Glutamatergic neuron (in vitro differentiated cells): ENCODE measurements at places on chromosomes 3 and 15. TPM values are rescaled to one million over a fixed set of nuclear protein-coding genes. Genes with fewer than 3 reads are reported as not detected.

GRCh38 chr3:30510596-30510995 is 95.8 kb upstream of the TGFBR2 start:
- no peak for DNase-seq

- no peak for DNase-seq
Observed at GRCh38 chr15:45884289-45884688, 249.5 kb downstream of the SQOR start.

- DNase-seq, result peak; percentile 72
Observed at GRCh38 chr3:182683453-182683852, 109.9 kb upstream of the ATP11B start.

DNA sequence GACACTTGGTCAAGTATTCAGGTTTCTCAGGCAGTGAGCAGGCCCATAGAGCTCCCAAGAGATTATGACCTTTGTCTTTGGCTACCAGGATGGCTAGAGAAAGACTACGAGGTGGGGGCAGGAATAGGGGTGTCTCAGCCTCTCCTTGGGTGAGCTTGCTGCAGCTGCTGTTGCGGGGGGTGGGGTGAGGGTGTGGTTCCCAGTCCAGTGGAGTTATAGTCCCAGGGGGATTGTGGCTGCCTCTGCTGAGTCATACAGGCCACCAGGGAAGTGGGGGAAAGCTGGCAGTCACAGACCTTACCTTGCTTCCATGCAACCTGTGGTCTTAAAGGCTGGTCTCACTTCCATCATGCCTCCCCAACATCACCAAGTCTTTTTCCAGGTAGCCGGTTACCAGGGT is 31.7 kb downstream of the ATP2C1 start:
- no peak for DNase-seq

GRCh38 chr15:39692356-39693327 is 90.0 kb downstream of the FSIP1 start:
- DNase-seq, result peak; percentile 22

RAB8B gene
- 70.4 TPM for total RNA-seq

- peak; percentile 86 for DNase-seq
Observed at GRCh38 chr15:78638658-78639314, 2.2 kb downstream of the CHRNB4 start.

- DNase-seq, result no peak
Observed at GRCh38 chr3:55724407-55724784, 237.3 kb upstream of the WNT5A start.

- DNase-seq, result peak; percentile 69
Observed at GRCh38 chr3:32296251-32297204, 58.0 kb downstream of the CMTM8 start.

DNA sequence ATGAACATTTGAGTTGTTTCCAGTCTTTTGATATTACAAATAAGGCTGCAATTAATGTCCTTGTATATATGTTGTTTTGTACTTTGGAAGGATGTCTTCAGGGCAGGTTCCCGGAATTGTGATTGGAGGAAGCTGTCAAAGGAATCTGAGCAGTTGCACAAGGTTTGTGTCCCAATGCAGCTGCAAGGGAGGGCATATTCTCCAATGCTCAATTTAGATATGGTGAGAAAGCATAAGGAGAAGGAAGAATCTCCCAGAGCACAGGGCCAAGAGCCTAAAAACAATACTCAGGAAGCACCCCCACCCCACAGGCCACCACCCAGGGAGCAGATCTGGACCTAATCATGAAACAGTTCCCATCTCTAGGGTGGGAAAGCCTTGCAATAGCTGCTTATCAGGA is 228.0 kb upstream of the LRRFIP2 start:
- no peak for DNase-seq

SIDT1 gene
- not detected for total RNA-seq

DNA sequence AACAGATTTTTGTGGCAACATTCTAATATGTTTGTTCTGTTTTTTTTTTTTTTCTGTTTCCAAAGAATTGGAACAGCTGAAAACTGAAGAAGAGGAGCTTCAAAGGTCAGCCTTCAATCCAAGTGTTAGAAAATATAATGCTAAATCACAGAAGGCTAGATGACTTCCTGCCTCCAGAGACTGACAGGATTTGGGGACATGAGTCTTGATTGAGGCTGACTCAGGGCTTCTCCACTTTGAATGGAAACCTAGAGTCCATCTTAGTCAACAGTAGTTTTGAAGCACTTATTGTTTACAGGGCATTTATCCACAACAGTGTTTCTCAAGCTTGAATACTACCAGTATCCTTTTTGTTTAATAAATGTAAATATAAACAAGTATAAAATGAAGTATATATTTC is 44.5 kb upstream of the RAD51 start:
- no peak for DNase-seq

DNA sequence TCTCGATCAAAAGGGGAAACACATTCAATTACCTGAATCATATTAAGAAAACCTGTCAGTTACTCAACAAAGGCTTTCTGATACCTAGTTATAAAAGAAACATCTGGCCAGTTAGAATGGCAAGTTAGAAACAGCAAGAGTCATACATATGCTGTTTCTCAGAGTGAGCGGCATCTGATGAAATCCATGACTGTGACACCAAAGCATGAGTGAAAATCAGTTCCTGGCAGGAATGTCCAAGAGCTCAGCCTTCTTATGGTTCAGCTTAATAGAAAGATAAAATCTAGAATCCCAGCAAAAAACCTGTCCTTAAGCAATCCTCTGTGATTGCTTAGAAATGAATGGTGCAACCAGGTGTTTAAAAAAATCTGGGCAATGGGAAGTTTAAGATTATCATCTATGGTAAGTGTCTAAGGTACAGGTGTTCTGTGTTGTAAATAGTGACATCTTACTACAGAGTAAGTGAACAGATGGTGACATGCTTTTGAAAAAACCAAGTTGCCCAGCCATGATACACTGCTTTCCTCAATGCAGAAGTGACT is 18.8 kb downstream of the B4GALT4 start:
- DNase-seq, result no peak

DNA sequence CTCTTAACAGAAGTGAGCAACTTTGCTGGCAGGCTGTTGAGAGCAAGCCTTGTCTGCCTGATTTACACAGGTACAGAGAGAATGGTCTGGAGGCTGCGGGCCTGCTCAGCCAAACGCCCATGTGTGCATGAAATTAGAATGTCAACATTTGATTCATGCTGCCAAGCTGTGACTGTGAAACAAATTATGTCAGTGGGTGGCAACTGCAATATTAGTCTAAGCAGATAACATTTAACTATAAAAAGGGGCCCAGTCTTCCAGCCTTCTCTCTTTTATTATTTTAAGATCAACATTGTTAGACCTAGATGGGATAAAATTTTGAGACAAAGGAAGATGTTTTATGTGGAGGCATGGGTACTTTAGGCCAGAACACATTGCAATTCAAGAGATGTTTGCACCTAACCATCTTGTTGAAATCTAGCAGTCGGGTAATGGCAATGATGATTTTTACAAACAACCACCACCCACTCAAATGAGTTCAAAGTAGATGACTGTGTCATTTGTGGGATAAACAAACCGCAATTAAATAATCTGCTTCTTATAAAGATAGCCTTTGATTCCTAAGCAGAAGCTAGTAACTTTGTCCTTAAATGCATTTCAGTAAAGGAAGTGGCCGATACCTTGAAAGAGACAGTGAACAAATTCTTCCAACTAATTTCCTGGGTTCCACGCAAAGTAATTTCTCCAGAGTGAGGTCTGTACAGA is 70.2 kb downstream of the FOXB1 start:
- no peak for DNase-seq

DNA sequence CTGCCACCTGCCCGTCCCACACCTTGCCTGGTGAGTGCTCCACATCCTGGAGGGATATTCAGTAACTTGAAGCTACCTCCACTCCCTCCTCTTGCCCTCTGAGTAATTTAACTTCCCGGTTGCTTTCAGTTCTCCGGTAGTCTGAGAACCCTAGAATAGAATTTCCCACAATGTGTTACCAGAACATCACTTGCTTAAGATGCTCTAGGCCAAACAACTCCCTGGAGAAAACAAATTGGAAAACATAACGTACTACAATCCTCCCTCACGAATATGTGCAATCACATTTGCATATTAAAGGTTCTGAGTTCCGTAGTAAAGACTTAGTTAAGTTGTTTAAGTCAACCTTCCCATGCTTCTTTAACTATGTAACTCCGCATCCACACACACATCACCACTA is 44.8 kb downstream of the SLCO2A1 start:
- DNase-seq, result no peak

DNA sequence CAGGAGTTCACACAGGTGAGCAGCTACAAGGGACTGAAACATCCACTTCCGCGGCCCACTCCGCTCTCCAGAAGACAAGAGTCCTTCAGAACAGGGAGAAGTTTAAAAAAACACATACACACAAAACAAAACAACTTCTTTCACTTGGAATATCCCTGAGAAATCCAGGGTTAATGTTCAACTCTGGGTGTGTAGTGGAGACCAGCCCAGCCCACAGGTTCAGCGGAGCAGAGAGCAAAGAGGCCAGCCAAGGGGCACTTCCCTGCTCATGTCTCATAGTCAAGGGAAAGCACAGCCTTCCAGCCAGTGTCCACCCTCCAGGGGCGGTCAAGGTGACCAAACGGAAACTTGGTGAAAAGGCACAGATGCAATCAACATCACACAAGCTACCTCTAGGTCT is 41.6 kb downstream of the WNT5A start:
- DNase-seq, result no peak

- DNase-seq, result peak; percentile 74
Observed at GRCh38 chr3:64224826-64225610, at the start of gene PRICKLE2. PRICKLE2 (minus strand) TSS chr3:64225466; CDS start chr3:64198927, 26,539 bp downstream.

IL5RA gene
- total RNA-seq, result not detected

GRCh38 chr3:31522152-31522551 is 10.6 kb upstream of the STT3B start:
- no peak for DNase-seq

DNA sequence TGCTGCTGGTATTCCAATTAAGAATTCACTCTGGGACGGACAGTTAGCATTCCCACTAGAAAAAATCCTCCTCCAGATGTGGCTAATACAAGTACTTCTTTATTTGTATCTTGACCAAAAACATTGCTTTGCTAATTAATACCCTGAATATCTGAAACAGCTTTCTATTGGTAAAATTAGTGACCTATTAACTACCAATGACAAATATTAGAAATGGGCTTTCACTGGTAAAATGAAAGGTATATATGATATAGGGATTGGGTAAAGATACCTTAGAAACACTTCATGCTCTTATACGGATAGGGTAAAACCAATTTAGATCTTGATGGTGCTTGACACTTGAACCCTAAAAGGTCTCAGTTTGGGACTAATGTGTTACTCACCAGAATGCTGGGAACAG is 52.3 kb downstream of the CRTAP start:
- no peak for DNase-seq

DNA sequence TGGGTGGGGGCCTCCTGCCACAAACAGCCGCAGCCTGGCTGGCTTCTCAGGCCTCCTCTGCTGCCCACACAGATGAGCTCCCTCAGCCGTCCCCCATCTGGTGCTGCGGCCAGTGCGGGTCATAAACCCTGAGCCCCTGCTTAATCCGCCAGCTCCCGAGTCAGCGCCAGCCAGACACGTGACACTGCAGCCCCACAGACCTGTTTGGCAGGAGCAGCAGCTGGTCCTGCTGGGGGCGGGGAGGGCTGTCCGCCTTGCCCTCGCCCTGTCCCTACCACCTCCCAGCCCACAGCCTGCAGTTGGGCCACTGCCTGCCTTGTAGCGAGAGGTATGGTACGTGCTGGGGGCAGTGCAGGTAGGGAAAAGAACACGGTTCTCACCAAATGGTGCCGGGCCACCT is 86.2 kb downstream of the IQSEC1 start:
- no peak for DNase-seq

SCAPER gene
- total RNA-seq, result 58.0 TPM
